Left renal cortex interstitium (tissue), 4 donors: ENCODE measurements at places on chromosomes 16 and 17.

GRCh38 chr17:63930951-63931575 is 1.1 kb downstream of the CD79B start:
- DNase-seq = no peak

DNA sequence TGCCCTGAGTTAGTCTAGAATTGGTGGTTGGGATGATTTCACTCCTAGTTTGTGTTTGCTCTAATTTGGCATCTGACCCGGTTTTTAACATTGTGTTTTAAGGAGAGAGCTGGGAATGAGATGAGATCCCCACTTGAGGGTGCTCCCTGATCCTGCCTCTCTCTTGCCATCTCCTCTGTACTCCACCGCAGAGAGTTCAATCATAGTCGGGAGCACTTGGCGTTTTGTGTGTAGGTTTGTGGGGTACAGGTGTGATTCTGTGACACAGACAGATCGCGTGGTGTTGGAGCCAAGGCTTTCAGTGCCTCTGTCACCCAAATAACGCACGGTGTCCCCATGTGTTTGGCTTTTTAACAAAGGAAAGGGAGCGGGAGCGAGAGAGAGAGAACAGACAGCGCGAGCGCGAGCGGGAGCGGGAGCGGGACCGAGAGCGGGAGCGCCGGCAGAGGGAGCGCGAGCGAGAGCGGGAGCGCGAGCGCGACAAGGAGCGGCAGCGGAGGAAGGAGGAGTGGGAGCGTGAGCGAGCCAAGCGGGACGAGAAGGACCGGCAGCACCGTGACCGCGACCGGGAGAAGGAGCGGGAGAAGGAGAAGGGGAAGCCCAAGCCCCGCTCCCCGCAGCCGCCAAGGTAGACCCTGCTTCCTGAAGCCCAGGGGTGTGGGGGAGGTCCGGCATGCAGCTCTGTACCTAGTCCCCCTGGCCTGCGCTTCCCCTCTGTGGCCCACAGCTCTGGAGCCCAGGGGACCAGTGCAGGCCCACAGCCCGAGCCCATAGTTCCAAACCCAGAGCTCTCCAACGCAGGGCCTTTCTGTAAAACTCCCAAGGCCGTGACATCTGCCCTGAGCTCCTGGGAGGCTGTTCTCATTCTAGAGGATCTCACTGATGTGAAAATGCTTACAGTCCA is 27.2 kb upstream of the IL17C start:
- peak; percentile 28 for DNase-seq

DNA sequence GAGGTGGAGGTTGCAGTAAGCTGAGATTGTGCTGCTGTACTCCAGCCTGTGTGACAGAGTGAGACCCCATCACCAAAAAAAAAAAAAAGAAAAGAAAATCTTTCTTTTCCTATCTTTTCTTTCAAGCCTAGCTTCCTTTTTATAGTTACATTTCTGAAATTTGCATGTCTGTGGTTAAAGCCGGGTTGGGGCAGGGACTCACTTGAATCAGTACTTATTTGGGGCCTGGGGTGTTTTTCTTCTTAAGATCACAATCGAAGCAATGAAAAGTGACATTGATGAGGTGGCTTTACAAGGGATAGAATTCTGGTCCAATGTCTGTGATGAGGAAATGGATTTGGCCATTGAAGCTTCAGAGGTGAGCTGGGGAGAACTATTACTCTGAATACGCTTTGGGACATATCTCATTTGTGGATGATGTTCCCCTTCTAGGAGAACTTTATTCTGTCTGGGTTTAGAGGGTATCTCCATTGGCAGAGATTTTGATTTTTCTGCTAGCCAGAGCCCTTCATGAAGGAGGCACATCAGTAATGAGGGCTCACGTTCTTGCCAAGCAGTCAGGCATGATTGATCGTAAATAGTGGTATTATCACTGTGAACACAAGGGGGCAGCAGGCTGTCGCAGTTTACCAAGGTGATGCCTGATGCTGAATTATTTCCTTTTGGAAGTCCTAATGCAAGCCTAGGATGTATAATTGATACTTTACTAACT is 14.3 kb downstream of the KPNB1 start:
- peak; percentile 65 for DNase-seq

- DNase-seq = no peak
Measured at GRCh38 chr16:61887903-61888302, 148.3 kb downstream of the CDH8 start.

- no peak for DNase-seq
Measured at GRCh38 chr17:55037828-55038227, 69.3 kb downstream of the STXBP4 start.

GRCh38 chr16:2795395-2796143 is 2.7 kb upstream of the PRSS41 start:
- DNase-seq = no peak

DNA sequence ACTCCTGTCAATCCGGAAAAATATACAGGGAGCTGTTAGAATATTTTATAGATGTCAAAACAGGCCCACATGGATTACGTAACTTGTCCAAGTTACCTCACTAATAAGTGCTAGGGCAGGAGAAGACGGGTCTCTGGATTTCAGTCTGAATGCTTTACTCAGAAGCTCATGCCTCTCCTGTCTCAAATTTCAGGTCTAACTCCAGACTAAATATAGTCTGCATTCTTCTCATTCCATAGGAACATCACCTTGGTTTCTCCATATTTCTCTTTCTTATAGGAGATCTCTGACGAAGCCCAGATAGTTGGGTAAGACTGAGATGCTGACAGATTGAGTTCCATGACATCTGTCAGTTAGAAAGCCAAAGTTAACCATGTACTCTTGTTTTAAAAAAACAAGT is 174.2 kb downstream of the STX8 start:
- no peak for DNase-seq

GRCh38 chr16:75238132-75238852 is 13.1 kb downstream of the BCAR1 start:
- DNase-seq = no peak

GRCh38 chr16:53090591-53091411 is 36.0 kb downstream of the CHD9 start:
- no peak for DNase-seq

DNA sequence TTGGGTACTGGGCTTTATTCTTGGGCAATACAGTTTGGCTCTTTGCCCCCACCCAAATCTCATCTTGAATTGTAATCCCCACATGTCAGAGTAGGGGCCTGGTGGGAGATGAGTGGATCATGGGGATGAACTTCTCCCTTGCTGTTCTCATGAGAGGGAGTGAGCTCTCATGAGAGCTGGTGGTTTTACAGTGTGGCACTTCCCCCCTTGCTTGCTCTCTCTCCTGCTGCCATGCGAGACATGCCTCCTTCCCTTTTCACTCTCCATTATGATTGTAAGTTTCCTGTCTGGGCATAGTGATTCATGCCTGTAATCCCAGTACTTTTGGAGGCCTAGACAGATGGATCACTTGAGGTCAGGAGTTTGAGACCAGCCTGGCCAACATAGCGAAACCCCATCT is 18.1 kb upstream of the CNEP1R1 start:
- no peak for DNase-seq

DNA sequence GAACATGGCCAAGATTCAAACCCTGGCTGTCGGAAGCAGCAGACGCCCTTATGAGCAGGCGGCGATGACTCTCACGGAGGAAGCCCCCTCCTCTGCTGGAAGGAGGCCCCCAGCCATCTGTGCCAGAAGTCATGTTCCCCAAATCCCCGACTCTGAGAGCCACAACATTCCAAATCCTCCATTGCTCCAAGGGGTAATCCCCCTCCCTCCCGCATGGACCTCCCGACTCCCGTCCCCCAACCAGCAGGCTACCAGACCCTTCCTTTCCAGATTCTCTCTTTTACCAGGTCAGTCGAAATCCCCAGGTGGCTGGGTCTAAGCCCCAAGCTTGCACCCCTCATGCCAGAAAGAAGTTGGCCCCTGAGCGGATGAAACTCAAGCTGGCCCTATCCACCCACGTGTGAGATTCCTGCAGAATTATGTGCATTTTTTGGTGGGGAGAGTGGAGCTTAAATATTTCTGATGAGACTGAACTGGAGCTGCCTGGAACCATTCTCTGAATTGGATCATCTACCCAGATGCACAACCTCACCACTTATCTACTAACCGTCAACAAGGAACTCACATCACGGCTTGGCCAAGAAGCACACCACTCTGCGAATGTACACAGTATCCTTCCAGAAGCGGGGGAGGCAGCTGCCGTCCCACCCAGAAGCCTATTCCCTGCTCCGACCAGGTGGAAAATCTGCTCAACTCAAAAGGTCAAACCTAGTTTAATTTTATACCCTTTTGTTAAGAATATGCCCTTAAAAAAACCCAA is 283.5 kb downstream of the C16orf95 start:
- DNase-seq = no peak

DNA sequence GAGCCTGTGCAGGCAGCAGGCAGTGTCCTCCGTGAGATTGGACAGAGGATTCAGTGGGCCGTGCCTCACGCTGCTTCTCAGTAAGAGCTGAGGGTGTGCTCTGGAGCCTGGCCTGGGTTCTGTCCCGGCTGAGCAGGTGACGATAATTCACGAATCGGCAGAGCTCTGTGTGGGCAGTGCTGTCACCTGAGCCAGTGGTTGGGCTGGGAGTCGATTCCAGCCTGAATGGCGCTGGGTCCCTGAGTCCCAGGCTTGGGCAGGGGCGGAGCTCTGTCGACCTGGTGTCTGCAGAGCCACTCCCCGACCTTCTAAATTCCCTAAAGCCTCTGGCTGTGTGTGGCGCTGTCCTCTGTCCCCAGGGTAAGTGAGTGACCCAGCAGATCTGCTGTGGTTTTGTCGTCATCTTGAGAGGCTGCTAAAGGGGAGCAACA is 8.4 kb downstream of the ACSF3 start:
- no peak for DNase-seq

- no peak for DNase-seq
Measured at GRCh38 chr16:48446534-48446920, 61.3 kb upstream of the SIAH1 start.

GRCh38 chr17:33968350-33969044 is 286.6 kb upstream of the CCL2 start:
- no peak for DNase-seq

DNA sequence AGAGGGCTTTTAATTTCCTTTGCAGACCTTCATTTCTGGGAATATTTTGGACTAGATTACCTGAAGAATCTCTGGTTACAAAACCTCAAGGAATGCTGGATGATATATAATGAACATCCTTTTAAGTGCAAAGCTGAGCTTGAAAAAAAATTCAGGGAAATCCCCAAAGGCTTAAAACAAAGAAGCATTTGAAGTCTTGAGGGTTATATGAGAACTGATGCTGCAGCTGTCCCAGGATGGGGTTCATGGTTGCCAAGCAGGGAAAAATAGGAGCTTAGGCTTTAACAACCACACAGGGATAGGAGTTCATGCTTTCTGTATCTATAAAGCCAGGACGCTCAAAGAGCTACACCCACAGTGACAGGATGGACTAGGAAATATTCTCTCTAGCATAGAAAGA is 150.4 kb upstream of the IRX5 start:
- no peak for DNase-seq

DNA sequence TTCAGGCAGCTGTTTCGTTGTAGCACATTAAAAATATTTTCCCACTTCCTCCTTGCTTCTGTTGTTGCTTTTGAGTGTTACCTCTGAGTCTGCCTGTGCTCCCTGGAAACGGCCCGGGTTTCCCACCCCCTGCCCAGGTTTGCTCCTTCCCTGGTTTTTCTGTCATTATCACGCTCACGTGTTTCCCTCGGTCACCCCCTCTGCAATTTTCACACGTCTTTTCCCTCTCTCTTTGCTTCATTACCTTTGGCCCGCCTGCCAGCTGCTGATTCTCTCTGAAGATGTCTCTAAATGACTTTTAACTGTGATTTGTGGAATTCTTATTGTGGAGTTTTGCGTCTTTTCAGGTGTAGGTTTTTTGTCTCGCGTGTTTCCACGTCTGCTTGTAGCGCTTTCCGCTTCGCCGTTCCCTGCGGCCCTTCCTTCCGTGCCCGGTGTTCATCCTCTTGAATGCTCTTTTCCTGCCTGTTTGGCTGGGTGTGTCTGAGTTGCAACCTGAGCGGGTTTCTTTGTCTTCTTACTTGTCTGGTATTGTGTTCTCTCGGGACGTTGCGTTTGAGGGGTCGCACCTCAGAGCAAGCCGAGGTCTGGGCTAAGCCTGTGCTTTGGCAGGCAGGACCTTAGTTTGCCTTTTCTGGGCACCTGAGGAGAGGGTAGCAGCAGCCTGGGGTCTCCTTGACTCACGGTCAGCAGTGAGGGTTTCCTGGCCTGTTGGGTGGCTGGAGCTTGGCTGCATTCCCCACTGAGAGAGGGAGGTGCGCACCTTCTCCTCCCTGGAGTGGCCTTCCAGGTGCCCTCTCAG is 96.3 kb upstream of the ZNF750 start:
- no peak for DNase-seq

DNA sequence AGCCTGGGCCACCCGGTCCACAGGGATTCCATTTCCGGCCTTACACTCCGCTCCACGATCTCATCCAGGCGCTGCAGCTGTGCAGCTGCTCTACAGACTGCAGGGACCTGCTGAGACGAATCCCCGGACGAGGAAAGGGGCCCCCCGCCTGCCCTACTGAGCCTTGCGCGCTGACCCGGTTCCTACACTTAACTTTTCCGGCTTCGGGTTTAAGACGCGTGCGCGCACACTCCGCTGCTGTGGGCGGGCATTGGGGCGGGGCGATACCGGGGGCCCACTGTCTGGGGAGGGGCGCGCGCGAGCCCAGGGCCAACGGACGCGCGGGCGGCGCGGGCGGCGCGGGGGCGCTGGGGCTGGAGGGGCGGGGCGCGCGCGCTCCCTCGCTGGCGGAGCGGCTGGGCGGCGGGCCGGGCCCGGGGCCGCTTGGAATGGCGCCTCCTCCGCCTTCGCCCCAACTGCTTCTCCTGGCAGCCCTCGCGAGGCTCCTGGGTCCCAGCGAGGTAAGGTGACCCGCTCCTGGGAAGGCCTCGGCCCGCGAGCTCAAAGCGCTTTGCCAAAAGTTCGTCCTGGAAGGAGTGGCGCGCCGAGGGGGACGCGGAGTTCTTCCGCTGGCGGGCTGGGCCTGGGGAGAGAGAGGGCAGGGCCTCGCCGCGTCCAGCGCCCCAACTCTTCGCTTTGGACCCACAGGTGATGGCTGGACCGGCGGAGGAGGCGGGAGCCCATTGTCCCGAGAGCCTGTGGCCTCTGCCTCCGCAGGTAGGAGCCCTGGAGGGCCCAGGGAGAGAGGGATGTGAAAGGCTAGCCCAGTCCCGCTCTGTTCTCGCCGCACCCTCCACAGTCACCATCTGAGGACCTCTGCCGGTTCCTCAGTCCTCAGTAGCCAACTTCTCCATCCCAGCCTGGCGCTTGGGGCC is at the start of gene TP53I13:
Gene TP53I13, plus strand, starts transcription at position 371 of the 914 bp plus-strand sequence. Its CDS starts 58 bp downstream, at position 429.
- DNase-seq = no peak

DNA sequence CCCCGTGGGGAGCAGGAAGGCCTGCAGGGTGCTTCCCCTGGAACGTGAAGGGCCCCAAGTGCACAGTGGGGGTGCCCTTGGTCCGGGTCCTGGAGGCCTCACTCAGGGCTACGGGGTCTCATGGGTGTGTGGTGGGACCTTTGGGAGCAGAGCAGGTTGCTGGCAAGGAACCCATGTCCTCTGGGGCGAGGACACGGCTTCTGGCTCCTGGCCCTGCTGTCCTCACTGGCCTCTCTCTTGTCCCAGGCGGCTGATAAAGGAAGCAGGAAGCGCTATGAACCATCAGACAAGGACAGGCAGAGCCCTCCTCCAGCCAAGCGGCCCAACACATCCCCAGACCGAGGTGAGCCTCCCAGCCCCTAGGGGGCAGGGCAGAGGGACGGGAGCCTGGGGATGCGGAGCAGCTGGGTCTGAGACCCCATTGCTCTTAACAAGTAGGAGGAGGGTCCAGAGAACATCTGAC is 9.8 kb upstream of the IL17C start:
- no peak for DNase-seq
